ENCODE measurements at places on chromosomes 5 and 9.

GRCh38 chr9:104906441-104907277 is 21.3 kb downstream of the ABCA1 start:
- DNase-seq, result no peak

- no peak for DNase-seq
These were observed 380.6 kb downstream of the TLE4 start for GRCh38 chr9:79952401-79952800.

- DNase-seq, result no peak
These were observed 8.1 kb upstream of the PTPN3 start for GRCh38 chr9:109506097-109506712.

DNA sequence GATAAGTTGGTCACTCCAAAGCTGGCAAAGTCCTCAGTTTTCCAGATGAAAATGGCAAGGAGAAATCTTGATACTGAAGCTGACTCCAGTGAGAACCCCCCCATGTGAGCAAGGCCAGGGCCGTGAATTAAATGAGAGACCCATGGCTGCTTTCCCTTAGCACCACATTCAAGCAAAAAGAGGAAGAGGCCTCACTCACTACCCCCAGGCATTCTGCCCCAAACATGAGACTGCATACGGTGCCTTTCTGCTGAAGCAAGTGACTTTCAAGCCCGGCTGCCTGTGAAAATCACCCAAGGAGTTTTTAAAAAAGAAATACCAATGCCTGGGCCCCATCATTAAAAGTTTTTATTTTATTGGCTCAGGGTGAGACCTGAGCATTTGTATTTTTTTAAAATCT is 66.9 kb downstream of the TMEM252 start:
- no peak for DNase-seq

DNA sequence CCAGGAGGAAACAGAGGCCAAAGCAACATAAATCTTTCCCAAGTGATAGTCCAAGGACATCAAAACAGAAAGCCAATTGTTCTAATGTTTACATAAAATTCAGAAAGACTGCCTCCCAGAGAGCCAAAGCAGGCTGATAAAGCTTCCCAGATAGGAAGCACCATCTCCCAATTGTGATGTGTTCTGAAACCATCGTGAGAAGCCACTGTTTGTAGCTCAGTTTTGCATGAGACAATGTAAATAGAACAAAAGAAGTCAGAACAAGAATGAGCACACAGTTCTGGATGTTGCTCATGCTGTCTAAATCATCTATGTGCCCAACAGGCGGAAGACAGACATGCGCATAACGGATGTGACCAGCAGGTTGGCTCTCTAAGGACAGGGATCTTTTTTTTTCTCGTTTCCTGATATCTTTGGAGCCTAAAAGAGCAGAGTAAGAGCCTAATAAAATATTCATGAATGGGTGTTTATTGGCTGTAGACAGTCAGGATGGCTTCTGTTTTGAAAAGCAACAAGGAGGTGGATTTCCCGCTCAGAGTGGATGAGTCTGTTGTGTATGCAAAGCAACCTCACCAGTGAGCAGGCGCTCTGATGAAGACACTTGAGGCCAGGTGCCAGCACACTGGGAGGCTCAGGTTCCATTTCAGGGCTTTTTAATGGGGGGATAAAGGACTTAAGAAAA is 113.6 kb downstream of the GNA14 start:
- DNase-seq, result no peak

DNA sequence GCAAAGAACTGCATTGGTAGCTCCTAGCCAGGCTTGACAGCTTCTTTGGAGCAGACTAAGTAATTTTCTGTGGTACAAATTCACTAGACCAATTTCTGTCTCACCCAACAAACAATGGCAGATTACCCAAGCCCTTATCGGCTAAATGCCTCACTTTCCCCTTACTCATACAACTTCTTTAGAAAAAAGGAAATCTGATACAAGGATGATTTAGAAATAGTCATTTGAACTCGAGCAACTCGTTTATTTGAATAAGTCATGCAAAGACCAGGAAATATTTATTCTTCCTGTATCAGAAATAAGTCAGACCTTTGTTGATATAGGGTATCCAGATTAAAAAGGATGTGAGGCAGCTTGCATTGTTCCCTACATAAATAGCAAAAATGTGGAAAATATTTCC is 170.4 kb upstream of the CDH6 start:
- no peak for DNase-seq

DNA sequence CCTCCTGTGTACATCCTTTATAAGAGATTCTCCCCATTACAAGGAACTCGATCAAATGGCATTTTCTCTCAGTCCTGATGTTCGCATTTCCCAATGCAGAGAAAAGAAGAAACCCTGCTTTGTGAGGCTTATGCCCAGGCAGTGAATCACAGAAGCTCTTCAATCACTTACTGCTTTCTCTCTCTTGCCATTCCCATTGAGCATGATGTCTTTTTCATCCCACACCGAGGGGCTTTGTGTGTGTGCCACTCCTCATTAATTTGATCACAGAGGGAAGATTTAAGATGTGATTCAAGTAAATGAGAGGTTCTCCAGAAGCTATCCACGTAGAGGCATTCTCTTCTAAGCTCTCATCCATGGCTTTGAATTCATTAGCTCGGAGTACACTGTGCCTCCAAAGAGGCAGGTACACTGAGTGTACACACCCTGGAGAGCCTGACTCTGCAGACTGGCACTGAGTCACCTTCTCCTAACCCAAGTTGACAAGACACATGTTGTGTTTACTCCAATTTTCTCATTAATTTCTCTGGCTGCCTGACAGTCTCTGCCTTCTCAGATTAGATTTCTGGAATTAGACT is 45.4 kb downstream of the MFAP3 start:
- no peak for DNase-seq

- DNase-seq, result no peak
These were observed 148.5 kb downstream of the SGCD start for GRCh38 chr5:156475182-156476157.

DNA sequence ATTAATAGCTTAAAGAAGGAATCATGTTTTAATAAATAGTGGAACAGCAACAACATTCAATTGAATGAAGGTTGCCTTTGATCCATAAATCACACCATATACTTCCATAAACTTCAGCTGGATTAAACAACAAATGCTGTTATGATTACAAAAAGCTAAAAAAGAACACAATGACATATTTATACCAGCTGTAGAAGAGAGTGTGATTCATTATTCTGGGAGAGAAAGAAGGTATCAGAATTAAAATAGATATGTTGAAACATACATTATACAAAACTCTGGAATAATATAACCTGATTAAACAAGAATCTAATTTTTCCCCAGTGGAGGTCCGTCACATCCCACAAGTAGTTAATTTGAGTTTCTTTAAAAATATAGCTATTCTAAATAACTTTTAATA is 7.5 kb upstream of the RECK start:
- DNase-seq, result no peak

DNA sequence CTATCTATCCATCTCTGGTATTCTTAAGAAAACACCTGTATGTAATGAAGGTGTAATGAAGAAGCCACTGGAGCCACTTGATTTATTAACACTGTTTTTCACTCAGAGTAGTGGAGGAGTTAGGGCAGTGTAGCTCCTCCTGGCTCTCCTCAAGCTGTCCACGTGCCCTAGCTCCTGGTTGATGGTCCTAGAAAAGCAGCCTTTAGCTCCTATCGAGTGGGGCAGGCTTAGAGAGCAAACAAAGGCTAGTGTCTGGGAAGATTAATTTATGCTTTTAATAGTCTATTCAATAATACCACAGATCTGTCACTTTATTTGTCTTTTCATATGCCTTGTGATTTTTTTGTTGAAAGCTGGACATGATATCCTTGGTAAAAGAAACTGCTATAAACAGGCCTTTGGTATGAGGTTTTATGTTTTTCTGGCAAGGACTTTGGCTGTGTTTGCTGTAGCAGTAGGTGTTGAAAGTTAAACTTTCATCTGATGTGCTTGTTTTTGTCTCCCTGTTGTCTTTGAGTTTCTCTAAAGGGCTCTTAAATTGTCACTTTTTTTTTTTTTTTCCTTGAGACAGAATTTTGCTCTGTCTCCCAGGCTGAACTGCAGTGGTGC is 141.1 kb downstream of the GCNT1 start:
- DNase-seq, result no peak

GRCh38 chr5:157857816-157858526 is 974 bp downstream of the CLINT1 start:
- DNase-seq, result no peak

GRCh38 chr5:170542691-170543293 is 39.0 kb downstream of the KCNIP1 start:
- no peak for DNase-seq

DNA sequence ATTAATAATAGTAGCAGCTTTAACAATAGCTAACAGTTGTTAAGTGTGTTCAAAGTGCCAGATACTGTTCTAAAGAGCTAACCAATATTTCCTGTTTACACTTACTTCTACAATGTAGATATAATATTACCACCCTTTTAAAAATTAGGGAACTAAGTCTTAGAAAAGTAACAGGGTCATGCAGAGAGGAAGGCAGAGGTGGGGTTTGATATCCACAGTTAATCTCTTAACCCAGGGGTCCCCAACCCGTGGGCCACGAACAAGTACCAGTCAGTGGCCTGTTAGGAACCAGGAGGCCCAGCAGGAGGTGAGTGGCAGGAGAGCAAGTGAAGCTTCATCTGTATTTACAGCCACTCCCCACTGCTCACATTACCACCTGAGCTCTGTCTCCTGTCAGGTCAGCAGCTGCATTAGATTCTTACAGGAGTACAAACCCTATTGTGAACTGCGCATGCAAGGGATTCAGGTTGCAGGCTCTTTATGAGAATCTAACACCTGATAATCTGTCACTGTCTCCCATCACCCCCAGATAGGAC is 89.1 kb downstream of the ACTL7B start:
- DNase-seq, result no peak

GRCh38 chr9:86672301-86672700 is 275.0 kb downstream of the GAS1 start:
- DNase-seq, result no peak

GRCh38 chr9:4640027-4640426 is 22.1 kb upstream of the PLPP6 start:
- DNase-seq, result peak; percentile 34

DNA sequence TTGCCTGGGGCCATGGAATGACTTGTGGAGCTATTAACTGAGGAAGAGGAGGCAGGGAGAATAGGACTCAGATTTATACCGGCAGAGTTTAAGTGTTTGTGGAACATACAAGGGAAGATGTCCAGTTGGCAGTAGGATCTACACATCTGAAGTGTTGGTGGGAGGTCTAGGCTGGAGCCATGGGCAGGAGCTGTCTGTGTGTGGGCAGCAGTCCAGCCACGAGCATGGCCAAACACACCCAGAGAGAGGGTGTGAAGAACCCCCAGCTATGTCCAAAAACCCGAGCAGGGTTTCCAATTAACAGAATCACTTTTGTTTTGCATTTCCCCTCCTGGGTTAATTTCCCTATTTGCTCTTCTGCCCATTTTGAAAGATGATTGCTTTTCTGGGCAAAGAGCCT is 393.7 kb downstream of the CDK5RAP2 start:
- no peak for DNase-seq

DNA sequence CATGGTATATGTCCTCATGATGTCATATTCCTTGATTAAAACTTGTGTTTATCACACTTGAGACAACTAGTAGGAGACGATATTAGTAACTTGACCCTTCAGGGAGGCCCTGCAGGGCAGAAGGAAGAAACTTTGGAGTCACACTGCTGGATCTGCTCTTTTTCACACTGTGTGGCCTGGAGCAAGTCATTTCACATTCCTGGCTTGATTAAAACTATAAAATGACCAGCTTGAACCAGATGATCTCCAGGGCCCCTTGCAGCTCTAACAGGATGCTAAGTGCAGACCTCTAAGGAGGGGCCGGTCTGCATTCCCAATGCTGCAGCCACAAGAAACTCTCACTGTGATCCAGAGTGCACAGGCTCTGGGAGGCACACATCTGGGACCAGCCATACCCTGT is 146.4 kb upstream of the ZNF366 start:
- DNase-seq, result no peak

DNA sequence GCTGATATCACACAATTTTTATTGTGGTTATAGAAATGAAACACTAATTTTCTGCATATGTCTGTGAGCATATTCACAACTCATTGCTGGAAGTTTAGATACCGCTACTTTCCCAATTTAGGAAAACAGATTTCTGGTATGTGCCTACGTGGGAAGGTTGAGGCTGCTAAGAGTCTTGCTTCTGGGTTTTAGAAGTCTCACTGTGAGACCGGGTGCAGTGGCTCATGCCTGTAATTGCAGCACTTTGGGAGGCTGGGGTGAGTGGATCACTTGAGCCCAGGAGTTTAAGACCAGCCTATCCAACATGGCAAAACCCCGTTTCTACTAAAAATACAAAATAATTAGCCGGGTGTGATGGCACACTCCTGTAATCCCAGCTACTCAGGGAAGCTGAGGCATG is 39.6 kb downstream of the UBAP1 start:
- DNase-seq, result no peak

GRCh38 chr5:132853790-132854189 is 12.5 kb downstream of the GDF9 start:
- no peak for DNase-seq

GRCh38 chr9:94672811-94673487 is 33.6 kb upstream of the FBP1 start:
- no peak for DNase-seq

- DNase-seq, result no peak
These were observed 2.1 kb upstream of the GABRB2 start for GRCh38 chr5:161548487-161549094.

DNA sequence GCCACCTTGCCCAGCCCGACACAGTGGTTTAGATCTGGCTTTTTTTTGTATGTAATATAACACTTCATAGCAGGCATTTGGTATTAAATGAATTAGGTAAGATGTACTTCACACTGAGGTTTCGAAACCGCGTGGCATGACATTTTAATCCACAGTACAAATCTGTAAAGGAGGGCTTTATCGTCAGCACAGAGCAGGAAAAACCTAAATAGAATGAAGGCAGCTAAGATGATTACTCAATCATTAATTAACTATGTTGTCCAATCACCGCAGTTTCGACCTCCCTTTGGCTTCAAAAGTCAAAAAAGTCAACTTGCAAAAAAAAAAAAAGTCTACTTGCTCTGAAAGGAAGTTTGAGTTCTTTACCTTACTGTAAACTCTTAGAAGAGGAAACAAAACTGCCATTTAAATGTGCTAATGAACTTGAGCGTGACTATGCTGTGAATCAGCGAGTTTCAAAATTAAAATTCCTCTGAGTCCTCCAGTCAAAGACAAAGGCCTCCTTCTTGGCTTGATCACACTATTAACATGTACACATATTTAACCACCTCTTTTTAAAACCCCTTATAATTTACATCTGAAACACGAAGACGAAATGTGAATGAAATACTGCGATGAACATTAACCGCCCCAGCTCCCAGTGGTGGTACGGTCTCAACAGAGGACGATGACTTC is 698 bp upstream of the SEC24A start:
- DNase-seq, result peak; percentile 26

DNA sequence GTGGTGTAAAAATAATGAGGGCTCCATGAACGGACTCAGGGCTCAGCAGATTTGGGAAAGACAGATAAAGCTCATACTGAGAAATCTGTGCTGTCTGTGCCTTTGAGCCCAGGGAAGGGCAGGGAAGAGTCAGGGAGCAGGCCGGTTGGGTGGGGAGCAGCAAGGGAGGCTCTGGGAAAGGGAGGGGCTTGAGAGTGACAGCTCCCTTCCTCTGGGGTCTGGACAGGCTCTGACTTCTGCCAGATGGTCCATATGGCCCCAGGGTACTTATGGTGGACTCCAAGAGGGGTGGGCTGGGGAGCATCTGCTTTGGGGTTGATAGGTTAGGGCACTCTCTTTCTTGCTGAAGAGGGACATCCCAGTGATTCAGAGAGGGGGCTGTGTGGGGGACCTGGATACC is 2.1 kb downstream of the NPR2 start:
- no peak for DNase-seq

- DNase-seq, result no peak
These were observed 18.8 kb downstream of the ADAM19 start for GRCh38 chr5:157556615-157557418.
